ENCODE measurements at places on chromosomes 6 and 20. TPM values are rescaled to one million over a fixed set of nuclear protein-coding genes. Genes with fewer than 3 reads are reported as not detected.
A peak's percentile ranks its signal among the peaks of the same experiment; 100 is the strongest.

DNA sequence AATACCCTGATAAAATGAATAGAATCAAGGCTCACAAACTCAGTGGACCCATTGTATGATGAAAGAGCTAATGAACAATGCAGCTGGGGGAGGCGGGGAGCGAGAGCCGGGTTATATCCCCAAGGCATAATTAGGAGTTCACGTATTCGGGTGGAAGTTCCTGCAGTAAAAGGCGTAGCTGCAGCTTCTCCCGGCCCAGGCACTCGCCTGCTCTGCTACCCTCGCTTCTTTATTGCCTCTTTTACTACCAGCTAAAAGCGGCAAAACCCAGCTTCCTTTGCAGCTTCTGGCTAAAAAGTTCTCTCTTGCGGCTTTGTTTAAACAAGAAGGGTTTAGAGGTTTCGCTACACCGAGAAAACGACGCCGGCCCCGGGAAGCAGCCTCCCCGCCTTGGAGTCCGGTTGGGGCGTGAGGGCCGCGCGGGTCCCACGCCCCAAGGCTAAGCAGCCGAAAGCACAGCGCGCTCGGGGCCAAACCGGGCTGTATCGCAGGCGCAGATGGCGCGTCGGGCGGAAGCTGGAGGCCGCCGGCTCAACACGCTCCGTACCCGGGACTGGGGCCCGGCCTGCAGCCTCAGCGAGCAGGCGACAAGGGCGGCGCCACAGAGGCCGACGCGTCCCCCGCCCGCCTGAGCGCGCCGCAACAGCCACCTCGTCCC is 1.6 kb downstream of the ZBTB2 start:
- DNase-seq, result no peak

DNA sequence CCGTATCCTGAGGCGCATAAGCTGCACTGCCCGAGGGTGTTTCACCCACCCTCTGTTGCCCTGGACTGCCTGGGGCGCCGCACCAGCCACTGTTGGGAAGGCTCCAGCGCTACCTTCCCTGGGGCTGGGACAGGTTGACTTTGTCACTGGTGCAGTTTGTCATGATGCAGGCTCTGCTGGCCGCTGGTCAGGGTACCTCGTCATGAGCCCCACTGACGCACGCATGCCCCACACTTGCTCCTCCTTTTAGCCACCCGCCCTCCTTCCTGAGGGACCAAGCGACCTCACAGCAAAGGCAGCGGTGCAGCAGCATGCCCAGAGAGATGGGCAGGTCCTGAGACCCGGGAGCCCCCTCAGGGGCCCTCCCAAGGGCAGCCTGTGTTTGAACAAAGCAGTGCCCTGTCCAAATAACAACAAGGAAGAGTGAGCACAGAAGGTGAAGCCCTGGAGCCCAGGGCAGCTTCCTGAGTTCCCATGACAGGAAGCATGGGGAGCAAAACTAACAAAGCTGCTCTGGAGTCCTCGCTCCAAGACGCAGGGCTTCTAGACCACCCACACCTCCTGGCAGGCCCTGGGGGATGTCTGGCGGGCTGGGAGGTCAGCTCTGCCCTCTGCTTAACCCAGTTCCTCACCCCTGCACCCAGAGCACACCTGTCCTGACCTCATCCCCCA is 50.1 kb upstream of the SMOC2 start:
- no peak for DNase-seq

DNA sequence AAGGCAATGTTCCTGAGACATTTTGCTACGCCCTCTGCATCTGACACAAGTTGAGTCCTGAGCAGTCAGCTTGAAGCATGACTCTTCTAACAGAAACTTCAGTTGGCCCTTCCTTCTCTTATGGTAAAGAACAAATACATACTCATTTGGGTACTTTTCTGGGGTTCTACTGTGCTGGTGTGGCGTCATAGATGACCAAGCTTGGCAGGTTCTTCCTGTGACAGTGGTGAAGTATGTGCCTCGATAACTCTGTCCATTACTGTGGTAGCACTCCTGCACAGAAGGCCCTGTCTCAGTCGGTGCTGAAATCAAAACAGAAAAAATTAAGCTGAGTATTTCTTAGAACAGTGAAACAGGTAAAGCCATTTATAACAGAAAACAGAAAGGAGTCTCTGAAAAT is 152.5 kb downstream of the SLC22A3 start:
- no peak for DNase-seq

DNA sequence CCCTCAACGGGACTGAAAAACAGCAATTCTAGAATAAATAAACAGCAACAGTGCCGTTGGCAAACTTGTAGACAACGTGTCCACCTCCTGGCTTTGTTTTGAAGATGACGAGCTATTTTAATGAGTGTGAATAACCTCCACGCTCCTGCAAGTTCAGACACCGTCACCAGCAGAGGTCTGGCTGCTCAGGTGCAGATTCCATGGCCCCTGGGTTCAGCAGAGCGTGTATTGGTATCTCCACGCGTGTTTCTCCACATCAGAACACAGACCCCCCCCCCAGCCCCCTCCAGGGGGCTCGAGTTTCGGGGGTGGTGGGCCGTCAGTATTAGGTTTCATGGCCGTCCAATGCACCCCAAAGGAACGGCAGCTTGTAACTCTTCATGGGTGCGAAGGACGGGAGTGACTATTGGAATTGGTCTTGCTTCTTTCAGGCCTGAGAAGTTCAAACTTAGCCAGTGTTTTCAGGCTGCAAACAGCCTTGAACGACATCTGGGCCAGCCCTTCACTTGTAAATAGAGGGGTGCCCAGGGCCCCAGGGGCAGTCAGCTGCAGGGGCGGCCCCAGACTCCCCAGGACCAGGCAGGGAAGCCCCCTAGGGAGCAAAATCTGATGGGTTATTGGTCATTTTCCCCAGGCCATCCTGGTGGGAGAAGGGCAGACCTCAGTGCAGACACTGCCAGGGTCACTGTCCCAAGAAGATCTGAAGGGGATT is 308.6 kb downstream of the TAF4 start:
- no peak for DNase-seq

- DNase-seq, result no peak
Measured at GRCh38 chr20:16106191-16106849, 466.9 kb downstream of the KIF16B start.

- DNase-seq, result no peak
Measured at GRCh38 chr20:11585752-11586352, 331.8 kb upstream of the BTBD3 start.

DNA sequence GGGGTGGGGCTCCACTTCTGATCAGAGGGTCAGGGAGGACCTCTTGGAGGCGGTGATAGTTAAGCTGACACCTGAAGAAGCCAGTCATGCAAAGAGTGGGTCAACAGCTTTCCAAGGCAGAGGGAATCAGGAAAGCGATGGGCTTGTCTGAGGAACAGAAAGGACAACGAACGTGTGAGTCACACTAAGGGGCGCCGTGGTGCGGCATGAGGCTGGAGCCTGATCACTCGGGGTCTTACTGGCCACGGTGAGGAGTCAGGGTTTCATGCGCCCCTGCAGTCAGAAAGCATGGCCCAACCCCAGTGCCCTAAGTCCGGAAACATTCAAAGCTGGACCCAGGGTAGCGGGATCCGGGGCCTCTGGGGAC is 50.6 kb upstream of the SLC32A1 start:
- no peak for DNase-seq

DNA sequence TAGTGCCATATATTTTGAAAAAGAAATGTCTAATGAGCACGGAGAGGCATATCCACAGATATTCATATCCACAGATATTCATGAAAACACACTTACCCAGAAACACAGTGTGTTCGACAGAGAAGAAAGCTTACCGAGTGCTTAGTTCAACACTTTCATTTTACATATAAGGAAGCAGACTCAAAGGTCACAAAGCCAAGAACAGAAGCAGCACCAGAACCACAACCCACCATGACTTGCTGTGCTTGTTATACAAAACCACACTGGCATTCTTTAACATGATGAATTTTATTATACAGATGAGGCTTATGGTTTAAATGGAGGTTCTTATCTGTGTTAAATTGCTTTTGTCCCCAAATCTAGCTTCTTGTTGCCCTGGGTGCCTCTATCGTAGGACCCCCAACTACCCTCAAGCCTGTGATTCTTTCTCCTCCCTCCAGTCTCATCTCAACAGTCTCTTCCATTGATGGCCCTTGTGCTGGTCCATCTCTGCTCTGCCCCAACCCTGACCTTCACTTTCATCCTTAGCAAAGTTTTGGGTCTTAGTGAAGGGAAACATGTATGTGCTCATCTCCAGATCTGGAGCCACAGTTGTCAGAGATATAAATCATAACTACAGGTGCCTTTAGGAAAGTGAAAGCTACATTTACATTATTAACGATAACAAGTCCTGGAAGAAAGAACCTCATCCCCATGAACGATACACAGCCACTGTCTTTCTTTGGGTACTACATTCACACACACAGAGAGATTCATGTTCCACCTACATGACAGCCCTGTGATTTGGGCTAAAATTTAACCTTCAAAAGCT is 40.0 kb downstream of the SF3B5 start:
- peak; percentile 65 for DNase-seq

DNA sequence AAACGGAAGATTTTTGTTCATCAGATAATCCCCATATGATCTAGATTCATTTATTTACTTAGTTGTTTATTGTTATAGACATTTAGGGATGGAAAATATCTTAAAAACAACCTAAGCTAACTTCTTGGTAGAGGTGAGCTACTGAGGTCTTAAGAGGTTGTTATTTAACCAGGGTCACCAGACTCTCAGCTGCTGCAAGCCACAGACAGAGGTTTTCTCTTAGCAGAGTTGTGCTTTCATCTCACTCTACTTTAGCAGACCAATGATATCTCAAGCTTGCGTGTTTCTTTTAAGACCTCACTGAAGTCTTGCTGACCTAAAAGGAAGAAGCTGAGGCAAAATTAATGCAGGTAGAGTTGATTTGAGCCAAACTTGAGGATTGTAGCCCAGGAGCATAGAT is 43.6 kb downstream of the NCOA7 start:
- DNase-seq, result no peak

DNA sequence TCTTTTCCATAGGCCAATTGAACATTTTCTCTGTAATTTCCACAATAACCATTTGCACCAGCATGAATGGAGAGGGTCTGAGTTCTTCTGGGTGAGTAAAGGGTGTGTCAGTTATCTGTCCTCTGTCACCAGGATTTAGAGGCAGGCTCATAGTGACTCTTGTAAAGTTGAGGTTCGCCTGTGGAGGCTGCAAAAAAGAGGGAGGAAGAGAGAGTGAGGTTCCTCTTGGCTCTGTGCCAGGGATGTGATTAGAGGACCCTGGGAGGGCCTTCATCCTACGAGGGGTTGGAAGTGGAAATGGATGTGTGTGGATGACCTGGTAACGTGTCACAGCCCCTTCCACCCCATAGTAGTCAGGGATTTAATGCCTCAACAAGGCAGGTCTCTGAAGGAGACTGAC is 242.0 kb downstream of the ESR1 start:
- DNase-seq, result no peak

The RAMACL gene
- polyA plus RNA-seq, result not detected

The KHDC1L gene
- polyA plus RNA-seq, result not detected

The TMEM244 gene
- polyA plus RNA-seq, result not detected

The PREX1 gene
- polyA plus RNA-seq, result 6.2 TPM

The BCAS4 gene
- polyA plus RNA-seq, result 23.3 TPM

The GNRH2 gene
- not detected for polyA plus RNA-seq

All from naive thymus-derived CD4-positive, alpha-beta T cell (primary cell).